ENCODE measurements at places on chromosomes 3 and 15.

DNA sequence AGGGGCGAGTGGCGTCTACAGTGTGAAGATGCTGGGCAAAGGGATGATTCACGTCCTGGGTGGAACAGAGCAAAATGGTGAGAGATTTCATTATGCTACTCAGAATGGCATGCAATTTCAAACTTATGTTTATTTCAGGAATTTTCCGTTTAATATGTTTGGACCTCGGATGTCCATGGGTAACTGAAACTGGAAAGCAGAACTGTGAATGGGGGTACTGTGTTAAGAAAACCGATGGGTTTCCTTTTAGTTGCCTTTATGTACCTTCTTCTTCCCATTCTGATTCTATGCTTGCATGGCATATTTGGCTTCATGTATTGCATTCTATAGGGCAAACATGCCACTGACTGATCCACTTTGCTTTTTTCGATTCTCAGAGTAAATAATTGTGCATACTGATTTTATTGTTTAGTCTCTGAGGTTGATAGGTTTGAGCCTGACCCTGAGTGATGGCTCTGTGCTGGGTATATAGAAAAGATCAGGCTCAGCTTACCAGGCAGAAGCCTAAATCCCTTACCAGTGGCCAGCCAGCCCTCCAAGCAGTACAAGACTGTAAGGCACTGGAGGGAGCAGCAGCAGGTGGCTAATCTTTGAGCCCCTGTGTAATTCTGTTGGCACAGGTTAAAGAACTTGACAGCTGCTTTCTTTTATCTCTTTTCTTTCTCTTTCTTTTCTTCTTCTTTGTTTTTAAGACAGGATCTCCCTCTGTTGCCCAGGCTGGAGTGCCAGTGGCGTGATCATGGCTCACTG, 4.5 kb downstream of the QTRT2 start:
- DNase-seq: no peak

GRCh38 chr3:56536735-56537134, 20.2 kb upstream of the CCDC66 start:
- no peak for DNase-seq

- no peak for DNase-seq
These were observed 190.8 kb downstream of the ZNF621 start for GRCh38 chr3:40715551-40715950.

GRCh38 chr3:33424606-33425452, 15.4 kb downstream of the UBP1 start:
- no peak for DNase-seq

DNA sequence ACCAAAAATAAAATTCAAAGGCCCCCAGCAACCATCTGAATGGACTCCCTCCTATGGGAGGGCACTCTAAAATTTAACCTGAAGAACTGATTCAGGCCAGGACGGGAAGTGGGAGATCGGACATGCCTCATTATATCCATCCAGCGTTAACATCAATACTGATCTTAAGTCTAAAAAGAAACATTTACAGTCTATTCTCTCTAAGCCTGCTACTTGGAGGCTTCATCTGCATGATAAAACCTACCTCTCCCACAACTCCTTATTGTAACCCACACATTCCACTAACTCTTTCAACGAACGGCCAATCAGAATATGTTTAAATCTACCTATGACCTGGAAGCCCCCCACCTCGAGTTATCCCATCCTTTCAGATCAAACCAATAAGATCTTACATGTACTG, 68.4 kb downstream of the HERC1 start:
- no peak for DNase-seq

GRCh38 chr3:33942483-33943150, 144.2 kb downstream of the PDCD6IP start:
- no peak for DNase-seq

GRCh38 chr3:197333901-197334639, 35.7 kb upstream of the DLG1 start:
- DNase-seq: no peak

- DNase-seq: no peak
These were observed 681 bp downstream of the CTDSPL start for GRCh38 chr3:37862219-37862902.

DNA sequence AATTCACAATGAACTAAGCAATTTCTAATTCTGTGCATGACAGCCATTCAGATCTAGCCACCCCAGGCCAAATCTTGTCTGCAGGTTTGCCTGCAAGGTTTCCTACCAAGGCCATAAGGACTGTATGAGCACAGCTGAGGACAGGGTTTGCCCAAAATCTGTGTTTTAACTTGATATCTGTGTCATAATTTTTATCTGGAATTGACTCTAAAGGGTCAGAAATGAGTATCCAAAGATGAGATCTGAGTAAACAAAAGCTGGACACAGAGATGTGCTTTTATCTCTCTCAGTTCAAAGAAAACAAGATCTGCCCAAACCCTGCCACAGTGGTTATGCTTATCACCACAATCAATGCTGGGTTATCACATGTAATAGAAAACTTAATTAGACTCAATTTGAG, 154.6 kb upstream of the COL8A1 start:
- no peak for DNase-seq

DNA sequence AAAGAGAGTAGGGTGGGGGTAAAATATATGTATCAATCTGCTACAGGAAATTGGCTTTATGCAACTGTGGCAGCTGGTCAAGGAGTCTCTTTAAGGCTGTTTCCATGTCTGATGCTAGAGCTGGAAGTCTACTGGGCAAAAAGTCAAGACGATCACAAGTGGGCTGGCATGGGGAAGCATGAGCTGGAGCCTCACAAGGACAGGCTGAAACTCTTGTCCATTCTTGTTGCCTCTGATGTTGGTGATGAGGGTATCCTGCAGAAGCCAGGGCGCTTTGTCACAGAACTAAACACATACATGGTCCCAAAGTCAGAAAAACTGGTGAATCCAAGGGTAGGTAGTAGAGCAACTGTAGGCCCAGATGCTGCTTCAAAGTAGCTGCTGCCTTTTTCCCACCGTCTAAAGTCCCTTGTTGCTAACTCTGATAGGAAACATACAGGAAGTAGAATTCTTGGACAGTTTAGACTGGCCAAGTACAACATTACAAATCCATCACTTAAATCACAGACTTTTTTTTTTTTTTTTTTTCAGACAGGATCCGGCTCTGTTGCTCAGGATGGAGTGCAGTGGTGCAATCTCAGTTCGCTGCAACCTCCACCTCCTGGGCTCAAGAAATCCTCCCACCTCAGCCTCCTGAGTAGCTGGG, 54.2 kb downstream of the RPL39L start:
- DNase-seq: no peak

- no peak for DNase-seq
These were observed 130.8 kb downstream of the CPNE4 start for GRCh38 chr3:131903988-131904415.

DNA sequence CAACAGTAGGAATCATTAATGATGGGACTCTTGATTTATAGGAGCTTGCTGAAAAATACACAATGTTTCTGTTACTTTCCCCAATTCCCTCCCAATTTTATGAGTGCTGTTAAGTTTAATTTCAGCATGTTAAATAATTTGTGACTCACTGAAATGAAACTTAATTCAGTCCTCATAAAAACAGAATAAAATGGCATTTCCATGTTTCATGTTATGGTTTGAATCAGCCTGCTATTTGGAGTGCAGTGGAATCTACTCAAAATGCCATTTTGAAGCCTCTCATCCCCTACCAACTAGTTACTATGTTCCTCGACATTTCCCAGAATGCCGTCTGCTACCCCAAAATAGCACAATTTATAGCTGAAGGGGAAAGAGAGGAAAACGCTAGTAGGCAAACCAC, 237.5 kb downstream of the ADAMTS17 start:
- no peak for DNase-seq

GRCh38 chr15:62326460-62327011, 161.5 kb upstream of the C2CD4B start:
- DNase-seq: no peak

GRCh38 chr3:44175070-44175469, 66.6 kb upstream of the TOPAZ1 start:
- no peak for DNase-seq

GRCh38 chr15:84981711-84982300, at the start of gene PDE8A:
Gene PDE8A, plus strand, starts transcription at chr15:84981856. Its CDS starts 307 bp downstream, at chr15:84982163.
- peak; percentile 23 for DNase-seq

- no peak for DNase-seq
These were observed 197.6 kb downstream of the PDZRN3 start for GRCh38 chr3:73427048-73427706.

DNA sequence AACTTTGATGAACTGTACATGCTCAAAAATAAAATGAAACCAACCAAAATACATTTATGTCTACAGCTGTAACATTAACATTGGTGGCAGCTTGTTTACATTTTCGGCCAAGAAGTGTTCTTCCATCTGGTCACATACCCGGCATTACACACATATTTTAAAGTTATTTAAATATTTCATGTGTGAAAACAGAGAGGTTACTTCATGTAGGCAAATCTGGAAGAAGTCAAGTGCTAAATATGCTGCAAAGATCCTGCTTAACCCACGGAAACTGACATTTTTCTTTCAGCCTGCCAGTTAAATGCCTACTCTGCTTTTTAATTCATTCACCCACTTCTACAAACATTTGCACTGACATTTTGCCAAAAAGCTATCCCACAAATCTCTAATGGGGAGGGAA, 69.7 kb downstream of the MB21D2 start:
- DNase-seq: no peak

DNA sequence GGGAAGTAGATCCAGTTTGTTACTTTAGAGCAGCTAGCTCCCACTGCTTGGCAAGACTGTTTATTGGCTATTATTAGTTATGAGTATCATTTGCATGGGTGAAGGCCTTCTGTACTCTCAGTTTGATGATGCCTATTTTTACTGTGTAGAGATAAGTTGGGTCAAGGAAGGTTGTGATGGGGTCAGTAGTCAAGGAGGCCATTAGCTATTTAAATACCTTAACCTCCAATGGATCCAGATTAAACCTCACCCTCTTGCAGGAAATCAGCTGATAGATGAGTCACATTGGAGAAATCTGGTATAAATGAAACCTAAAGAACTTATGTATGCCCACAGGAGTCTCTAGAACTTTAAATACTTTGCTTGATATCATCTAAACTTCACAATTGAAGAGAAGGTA, 45.0 kb downstream of the THBS1 start:
- no peak for DNase-seq

DNA sequence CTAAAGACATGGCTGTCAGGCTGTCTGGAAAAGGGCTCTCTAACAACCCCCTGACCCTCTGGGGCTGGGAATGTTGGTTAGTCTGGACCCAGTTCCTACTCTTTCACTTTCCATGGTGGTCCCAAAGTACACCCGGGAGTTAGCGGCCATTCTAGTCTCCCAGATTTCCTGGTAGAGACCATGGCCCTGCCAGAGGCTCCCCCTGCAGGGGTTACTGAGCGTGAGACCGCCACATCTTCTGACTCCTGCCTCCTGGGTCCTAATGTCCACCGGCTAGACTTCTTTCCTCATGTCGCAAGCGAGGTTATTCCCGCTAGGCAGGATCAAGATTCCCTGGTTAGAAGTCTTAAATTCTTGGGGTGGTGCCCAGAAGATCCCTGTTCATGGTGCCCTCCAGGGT, 540.0 kb upstream of the ROBO1 start:
- DNase-seq: no peak

GRCh38 chr3:12458901-12459300, 25.4 kb upstream of the TSEN2 start:
- DNase-seq: no peak

DNA sequence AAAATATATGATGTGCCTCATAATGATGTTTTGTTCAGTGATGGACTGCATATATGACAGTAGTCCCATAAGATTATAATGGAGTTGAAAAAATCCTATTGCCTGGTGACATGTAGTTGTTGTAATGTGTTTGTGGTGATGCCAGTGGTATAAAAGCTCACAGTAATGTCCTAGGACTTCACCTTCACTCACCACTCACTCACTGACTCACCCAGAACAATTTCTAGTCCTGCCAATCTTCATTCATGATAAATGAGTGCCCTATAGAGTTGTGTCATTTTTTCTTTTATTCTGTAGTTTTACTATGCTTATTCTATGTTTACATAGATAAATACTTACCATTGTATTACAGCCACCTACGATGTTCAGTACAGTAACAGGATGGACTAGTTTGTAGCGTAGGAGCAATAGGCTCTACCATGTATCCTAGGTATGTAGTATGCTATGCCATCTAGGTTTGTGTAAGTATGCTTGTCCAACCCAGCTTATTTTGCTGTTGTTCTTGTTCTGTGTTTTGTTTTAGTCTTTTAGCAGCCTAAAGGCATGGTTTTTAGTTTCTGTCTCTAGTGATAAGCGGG, 88.5 kb upstream of the LRRFIP2 start:
- DNase-seq: no peak

DNA sequence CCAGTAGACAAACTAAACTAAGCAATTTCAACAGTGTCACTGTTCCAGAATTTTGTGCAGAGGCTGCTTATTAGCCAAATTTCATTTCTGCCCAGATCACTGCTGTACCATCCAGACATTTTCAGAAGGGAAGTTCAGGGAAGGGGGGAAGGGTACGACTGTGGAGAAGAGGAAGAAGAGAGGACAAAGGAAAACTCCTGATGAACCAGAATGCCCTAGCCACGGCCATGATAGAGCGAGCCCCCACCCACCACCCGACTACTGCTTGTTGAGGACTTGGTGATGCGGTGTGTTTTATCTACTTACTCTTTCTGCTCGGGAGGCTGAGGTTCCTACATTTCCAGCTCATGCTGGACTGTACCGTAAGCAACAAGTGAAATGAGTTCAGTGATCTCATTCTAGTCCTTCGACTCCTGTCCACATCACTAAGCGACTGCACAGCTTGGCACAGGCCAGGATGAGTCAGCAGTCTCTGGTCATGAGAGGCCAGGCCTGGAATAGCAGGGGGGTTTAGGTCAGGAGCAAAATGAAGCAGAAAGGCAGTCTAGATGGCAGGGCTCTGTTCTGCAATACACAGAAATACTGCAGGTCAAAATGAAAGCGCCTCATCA, 330.8 kb downstream of the TIGIT start:
- peak; percentile 6 for DNase-seq

DNA sequence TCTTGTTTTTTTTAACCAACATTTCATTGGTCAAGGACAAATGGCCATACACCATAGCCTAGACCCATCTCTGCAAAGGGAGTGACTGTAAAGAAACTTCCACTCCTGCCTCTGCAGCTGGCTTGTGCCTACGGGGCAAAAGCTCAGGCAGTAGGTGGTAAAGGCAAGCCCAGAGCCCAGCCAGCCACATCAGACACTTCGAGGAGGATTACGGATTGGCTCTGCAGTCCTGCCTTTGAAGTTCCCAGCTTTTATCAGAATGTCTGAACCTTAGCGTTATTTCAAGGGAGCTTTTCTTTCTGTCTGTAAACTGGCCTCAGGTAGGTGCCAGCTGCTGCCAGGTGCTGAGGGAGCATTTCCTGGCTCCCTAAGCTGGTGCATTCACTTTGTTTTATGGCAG, 15.6 kb downstream of the ZNF710 start:
- no peak for DNase-seq

DNA sequence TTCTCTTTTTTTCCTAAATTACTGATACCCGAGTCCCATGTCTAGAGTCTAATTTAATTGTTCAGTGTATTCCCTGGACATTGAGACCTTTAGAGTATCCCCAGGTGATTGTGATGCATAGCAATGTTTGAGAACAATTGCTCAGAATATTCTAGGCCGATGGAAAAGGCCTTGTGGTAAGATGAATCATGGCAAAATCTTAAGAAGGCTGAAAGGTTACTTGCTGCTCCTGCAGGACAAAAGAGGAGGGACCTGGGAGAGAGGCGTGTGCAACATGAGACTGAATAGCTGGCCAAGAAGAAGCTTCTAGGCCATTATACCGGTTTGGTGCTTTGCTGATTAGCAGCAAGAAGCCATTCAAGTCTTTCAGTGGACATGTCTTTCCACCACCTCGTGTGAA, 256.6 kb downstream of the ROBO2 start:
- DNase-seq: no peak

- DNase-seq: no peak
These were observed 854.5 kb upstream of the CFAP20DC start for GRCh38 chr3:59904296-59904695.

Measured in neural crest cell (in vitro differentiated cells).